Astrocyte of the hippocampus (primary cell): ENCODE measurements at places on chromosomes 1 and 21.

DNA sequence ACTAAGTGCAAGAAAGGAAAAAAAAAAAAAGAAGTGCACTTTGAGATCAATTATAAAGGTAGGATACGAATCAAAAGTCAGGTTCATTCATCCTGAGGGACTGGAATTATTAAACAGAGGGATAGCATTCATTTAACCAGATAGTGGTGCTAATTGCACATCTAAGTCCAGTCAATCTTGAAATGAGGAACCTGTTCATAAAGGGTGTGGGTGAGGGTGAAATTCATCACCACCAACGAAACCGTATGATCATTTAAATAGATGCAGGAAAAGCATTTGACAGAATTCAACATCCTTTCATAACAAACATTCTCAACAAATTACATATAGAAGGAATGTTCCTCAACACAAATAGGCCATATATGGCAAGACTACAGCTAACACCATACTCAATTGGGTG is 5.6 kb downstream of the CTSS start:
- no peak for DNase-seq

- no peak for DNase-seq
These were observed 22.5 kb upstream of the SIKE1 start for GRCh38 chr1:114803001-114803400.

GRCh38 chr1:241696172-241696814 is 44.2 kb downstream of the WDR64 start:
- no peak for DNase-seq

DNA sequence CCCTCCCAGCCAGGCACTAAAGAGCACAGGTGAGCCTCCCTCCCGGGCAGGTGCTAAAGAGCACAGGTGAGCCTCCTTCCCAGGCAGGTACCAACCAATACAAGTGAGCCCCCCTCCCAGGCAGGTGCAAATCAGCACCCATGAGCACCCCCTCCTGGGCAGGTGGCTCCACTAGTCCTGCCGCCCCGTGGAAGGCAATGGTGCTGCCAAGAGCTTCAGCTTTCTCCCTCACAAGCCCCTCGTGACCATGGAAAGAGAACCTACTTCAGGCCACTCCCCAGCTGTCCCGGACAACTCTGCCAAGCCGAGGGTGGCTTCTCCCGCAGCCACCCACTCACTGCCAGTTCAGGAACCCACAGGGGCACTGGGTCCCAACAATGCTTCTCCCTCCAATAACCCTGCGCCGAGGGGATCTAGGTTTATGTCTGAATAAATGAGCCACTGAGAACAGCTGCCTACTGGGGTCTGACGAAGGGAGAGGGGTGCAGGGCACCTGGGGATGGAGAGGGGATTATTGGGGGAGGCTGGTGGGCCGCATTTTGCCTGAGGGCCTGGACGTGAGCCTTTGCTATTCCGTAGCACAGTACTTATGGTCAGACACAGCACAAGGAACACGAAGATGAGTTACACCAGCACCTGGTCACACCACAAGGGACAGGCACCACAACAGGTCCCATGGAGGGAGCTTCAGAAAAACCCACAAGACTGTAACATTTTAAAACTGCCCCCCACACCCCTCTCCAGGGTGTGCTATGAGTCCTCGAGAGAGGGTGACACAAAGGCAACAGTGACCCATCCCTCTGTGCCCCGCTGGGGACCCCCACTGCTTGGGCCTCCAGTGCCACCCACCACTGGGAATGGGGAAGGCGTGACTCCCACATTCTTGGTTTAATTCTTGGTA is 46.3 kb downstream of the PRDM15 start:
- DNase-seq, result no peak

- DNase-seq, result no peak
These were observed 186.6 kb upstream of the FOXD3 start for GRCh38 chr1:63135801-63136200.

DNA sequence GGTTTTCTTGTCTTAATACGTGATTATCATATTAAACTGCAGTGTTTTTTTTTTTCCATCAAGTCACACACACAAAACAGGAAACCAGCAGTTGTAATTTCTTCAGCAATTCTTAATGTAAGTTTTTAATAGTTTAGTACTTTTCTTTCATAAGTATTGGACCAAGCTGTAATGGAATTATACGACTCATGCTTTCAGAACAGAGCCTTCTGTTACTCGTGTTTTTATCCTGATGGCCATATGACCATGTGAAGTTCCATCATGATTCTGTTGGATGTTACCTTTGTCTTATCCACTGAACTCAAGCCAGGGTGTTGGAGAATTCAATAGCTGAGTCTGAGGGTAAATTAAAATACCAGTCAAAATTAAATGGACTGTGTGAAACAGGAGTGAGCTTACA is 72.0 kb upstream of the S1PR1 start:
- no peak for DNase-seq

GRCh38 chr1:116496380-116496779 is 74.4 kb downstream of the CD58 start:
- no peak for DNase-seq

DNA sequence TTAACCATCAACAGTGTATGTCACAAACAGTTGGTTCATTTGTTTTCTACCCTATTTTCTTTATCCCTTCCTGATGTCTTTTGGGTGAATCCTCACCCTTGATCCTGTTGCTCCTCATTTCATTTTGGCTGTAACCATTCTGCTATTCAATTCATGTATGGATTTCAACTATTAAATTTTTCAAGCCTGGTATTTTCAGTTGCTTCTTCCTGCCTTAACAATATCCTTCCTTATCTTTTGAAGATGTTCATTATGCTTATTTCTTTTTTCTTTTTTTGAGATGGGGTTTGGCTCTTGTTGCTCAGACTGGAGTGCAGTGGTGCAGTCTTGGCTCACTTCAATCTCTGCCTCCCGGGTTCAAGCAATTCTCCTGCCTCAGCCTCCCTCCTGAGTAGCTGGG is 2.8 kb upstream of the RNU5D-1 start:
- DNase-seq, result no peak

DNA sequence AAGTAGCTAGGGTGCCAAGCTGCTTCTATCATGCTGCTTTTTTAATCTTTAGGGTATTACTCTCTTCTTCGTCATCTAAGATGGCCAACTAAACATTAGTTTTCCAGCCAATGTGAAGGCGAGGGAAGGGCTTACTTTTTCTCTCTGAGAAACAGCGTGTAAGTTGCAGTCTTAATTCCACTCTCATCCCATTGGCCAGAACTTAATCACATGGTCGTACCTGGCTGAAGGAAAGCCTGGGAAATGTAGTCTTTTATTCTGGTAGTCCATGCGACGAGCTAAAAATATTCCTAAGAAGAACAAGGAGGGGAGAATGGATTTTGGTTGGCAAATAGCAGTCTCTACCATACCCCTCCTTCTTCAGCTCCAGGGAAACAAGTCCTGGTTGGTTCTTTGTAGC is 21.5 kb downstream of the DNAJC6 start:
- no peak for DNase-seq

DNA sequence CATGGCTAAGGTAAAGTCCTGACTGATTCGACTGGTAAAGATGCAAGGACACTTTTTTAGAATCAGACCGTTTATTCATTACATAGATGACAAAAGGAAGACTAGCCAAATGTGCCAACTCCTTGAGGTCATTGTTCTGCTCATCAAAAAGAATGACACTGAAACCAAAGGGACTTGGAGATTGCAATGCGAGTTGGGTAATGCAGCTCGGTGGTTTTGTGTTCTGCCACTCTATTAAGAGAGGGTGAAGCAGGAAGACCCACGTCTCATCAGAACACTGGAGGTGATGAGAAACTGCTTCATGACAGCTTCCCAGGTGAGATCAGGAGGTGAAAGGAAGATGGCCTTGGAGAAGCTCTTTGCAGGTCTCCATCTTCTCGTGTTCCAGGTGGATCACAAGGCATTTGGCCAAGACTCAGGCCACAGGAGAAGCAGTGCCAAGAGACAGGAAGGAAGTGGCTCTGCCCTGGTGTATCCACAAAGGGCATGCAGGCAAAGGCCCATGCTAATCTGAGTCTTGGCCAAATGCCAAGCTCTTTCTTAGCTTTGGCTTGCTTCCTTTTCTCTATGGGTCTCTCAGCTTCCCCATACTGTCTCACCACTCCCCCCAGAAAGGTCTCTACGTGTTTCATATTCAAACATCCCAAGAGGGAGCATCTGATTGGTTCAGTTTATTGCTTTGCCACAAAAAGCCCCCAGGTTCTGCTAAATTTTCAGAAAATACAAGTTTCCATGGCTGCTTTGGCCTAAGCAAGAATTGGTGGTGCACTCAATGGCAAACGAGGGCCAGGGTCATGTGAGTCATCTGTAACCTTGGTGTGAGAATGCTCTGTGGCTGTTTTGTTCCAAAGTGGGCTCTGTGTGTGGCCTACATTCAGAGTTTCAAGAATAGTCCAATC is 5.7 kb upstream of the CCT8 start:
- DNase-seq, result peak; percentile 34

DNA sequence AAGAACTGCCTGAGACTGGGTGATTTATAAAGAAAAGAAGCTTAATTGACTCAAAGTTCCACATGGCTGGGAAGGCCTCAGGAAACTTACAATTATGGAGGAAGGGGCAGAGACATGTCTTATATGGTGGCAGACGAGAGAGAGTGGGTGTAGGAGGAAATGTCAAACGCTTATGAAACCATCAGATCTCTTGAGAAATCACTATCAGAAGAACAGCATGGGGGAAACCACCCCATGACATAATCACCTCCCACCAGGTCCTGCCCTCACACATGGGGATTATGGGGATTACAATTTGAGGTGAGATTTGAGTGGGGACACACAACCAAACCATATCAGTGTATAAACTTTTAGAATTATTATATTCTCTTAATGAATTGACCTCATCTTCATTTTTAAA is 335.9 kb upstream of the DPYD start:
- no peak for DNase-seq

DNA sequence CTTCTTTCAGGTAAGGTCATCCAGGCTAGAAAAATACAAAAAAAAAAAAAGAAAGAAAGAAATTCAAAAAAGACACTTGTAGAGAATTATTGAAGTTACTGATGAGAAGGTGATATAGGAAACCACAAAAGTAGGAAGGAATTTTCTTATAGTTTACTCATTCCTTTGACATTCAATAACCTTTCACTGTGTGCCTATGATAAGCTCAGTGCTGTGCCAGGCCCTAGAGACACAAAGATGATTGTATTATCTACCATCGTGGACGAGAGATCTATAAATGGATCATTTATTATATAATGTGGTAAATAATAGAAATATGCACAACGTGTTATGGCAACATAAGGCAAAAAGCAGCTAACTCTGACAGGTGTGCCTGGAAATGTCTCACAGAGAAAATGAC is 109.6 kb upstream of the NGF start:
- no peak for DNase-seq

- DNase-seq, result no peak
These were observed 112.7 kb upstream of the BACE2 start for GRCh38 chr21:41055266-41055665.

- DNase-seq, result no peak
These were observed 264.7 kb downstream of the CTH start for GRCh38 chr1:70675737-70676156.

DNA sequence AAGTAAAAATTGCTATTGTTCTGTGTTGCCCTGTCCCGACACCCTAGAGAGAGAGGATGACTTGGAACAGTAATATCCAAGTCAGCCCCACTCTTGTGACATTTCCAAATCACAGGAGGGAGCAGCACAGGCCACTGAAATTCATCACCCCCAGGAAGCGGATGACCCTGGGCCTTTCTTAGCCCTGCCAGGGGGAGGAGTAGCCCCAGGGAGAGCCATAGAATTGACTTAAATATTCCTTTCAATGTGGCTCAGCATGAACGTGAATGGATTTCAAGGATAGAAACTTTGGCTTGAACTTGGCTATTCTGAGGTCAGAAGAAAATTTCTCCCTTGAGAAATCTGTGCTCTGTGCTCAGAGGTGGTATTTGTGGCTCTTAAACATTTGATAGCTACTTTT is 80.6 kb downstream of the CENPF start:
- no peak for DNase-seq

DNA sequence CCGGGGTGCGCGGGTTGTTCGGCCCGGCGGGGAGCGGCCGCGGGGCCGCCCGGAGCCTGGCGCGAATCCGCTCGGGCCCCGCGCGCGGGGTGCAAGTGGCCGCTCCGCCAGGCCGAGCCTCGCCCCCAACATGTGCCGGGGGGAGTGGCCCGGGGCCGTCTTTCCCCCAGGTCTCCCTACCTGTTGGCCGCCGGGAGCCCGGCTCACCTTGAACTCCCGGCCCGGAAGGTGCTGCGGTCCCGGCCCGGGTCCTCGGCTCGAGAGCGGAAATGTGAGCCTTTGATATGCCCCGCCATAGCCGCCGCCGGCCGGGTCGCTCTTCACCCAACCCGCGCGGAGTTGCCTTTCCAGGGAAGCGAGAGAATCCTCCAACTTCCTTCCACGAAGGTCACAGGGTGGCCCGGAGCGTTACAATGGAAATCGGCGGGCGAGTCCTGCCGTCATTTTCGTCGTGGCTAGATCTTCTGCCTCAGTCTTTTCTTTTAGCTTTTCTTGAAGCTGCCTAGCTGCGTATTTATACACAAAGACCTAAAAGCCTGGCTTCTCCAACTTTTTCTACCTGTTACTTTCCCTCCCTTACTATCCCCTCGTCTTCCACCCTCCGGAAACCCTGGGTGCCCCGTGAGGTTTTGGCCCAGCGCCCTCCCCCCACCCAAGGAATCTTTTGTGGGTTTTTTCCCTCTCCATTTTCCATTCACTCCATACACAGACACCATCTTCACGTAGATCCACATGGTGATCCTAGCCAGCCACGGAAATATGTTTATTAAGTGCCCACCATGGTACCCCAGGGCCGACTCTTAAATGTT is 867 bp downstream of the PTGFRN start:
- DNase-seq, result peak; percentile 76

GRCh38 chr1:208791456-208791855 is 547.3 kb upstream of the PLXNA2 start:
- DNase-seq, result peak; percentile 76

GRCh38 chr1:64292399-64292798 is 89.0 kb downstream of the UBE2U start:
- DNase-seq, result no peak

- no peak for DNase-seq
These were observed 6.9 kb downstream of the RIPK4 start for GRCh38 chr21:41759926-41760325.

DNA sequence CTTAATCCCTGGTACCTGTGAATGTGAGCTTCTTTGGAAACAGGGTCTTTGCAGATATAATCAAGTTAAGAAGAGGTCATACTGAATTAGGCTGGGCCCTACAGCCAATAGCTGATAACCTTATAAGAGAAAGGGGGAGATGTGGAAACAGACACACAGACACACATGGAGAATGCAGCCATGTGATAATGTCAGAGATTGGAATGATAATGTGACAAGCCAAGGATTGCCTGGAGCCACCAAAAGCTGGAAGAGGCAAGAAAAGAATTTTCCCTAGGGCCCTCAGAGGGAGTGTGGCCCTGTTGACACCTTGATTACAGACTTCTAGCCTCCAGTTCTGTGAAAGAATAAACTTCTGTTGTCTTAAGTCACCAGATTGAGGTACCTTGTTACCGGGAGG is 114.5 kb upstream of the SOD1 start:
- no peak for DNase-seq

- DNase-seq, result no peak
These were observed 28.8 kb upstream of the CCDC181 start for GRCh38 chr1:169456029-169456428.

GRCh38 chr21:23496729-23497128 is 2110.6 kb downstream of the MRPL39 start:
- no peak for DNase-seq
